NCI-H2029 (cell line): ENCODE measurements at places on chromosomes 11 and 22.

GRCh38 chr22:29345932-29346331 is 30.4 kb upstream of the RASL10A start:
- DNase-seq = no peak

DNA sequence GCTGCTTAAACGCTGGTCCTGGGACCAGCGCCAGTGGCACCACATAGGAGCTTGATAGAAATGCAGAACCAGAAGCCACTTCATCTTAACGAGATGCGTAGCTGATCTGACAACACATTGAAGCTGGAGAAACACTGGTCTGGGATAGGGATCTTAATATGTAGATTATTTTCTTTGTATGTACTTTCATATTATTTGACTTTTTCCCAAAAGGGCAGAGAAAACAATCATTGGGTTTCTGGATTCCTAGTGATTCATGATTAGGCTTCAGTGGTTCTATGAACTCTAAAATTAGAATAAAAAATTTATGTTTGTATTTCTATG is 12.3 kb downstream of the MPEG1 start:
- DNase-seq = no peak

GRCh38 chr11:30346068-30346688 is 23.3 kb downstream of the ARL14EP start:
- DNase-seq = peak; percentile 43

DNA sequence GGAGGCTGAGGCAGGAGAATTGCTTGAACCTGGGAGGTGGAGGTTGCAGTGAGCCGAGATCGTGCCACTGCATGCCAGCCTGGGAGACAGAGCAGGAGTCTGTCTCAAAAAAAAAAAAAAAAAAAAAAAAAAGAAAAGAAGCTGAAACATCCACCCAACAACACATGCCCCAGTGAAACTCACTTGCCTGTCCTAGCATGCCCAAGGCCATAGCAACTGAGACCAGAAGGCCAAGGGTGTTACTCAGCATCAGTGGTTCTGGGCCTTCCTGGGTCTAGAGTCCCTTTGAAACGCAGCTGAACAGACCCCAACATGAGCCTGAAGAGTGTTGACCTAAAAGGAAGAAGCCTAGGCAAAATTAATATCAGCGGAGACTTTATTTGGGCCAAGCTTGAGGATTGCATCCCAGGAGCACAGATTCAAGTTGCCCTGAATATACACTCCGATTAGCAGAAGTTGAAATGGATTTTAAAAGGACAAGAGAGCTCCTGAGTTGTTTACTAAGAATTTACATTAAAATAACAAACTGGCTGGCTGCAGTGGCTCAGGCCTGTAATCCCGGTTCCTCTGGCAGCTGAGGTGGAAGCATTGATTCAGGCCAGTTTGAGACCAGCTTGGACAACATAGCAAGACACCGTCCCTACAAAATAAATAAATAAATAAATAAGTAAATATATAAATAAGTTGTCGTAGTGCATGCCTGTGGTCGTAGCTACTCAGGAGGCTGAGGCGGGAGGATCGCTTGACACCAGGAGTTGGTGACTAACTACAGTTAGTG is 7.0 kb downstream of the PRDX5 start:
- DNase-seq = no peak
